CD14-positive monocyte (primary cell): ENCODE measurements at places on chromosomes 7 and 10. TPM values are rescaled to one million over a fixed set of nuclear protein-coding genes. Genes with fewer than 3 reads are reported as not detected.

LIPM gene
- polyA plus RNA-seq, result not detected

MAGI2 gene
- polyA plus RNA-seq, result not detected

GRCh38 chr7:157685430-157686284, 348.9 kb downstream of the DNAJB6 start:
- peaks cover 69% of the 10 kb centered on the region for H3K27me3 ChIP-seq
- H3K4me1 ChIP-seq, result no peaks in the 10 kb centered on the region
- no peaks in the 10 kb centered on the region for H3K36me3 ChIP-seq
- no peak overlapping the region for H3K27ac ChIP-seq
- H3K4me3 ChIP-seq, result no peak overlapping the region

PIP gene
- polyA plus RNA-seq, result not detected

LOXL4 gene
- not detected for polyA plus RNA-seq

- DNase-seq, result no peak
- H3K27me3 ChIP-seq, result no peaks in the 10 kb centered on the region
- peaks cover 33% of the 10 kb centered on the region for H3K36me3 ChIP-seq
- no peak overlapping the region for H3K27ac ChIP-seq
These were observed 45.4 kb downstream of the CPVL start for GRCh38 chr7:29100924-29101323.

DNA sequence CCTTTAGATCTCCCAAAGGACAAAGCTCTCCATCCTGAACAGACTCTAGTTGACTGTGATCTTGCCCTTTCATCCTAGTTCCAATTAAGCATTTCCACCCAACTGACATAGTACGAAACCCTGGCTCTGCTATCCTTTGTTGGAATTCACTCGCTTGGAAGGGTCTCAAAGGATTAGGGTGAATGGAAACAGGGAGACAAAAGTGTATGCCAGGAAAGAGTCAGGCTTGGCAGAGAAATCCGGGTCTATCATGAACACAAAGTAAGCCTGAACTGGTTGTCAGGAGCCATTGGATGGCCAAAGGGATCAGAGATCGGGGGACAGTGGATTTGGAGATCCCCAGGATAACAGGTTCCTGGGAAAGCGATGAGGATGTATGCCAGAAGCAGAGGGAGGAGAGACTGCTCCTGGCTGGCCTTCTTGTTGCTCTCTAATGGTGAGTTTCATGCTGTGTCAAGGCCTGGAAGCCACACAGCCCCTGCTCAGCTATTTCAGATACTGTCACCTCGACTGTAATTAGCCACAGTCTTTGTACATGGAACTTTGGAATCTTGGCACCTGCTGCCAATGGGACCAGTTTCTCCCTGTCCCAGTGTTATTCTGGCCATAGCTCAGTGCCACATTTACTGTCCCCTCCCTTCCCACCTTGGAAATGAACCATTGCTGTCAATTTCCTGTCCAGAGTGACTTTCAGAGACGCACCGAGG, 1168.7 kb upstream of the AUTS2 start:
- no peak overlapping the region for H3K4me3 ChIP-seq
- H3K36me3 ChIP-seq, result no peaks in the 10 kb centered on the region
- H3K27me3 ChIP-seq, result no peaks in the 10 kb centered on the region
- DNase-seq, result no peak
- H3K27ac ChIP-seq, result no peak overlapping the region

- no peaks in the 10 kb centered on the region for H3K36me3 ChIP-seq
- DNase-seq, result no peak
- H3K27ac ChIP-seq, result no peak overlapping the region
- no peak overlapping the region for H3K4me3 ChIP-seq
- H3K4me1 ChIP-seq, result peaks cover 12% of the 10 kb centered on the region
These were observed 4.6 kb downstream of the GNAI1 start for GRCh38 chr7:80139236-80139635.

DNA sequence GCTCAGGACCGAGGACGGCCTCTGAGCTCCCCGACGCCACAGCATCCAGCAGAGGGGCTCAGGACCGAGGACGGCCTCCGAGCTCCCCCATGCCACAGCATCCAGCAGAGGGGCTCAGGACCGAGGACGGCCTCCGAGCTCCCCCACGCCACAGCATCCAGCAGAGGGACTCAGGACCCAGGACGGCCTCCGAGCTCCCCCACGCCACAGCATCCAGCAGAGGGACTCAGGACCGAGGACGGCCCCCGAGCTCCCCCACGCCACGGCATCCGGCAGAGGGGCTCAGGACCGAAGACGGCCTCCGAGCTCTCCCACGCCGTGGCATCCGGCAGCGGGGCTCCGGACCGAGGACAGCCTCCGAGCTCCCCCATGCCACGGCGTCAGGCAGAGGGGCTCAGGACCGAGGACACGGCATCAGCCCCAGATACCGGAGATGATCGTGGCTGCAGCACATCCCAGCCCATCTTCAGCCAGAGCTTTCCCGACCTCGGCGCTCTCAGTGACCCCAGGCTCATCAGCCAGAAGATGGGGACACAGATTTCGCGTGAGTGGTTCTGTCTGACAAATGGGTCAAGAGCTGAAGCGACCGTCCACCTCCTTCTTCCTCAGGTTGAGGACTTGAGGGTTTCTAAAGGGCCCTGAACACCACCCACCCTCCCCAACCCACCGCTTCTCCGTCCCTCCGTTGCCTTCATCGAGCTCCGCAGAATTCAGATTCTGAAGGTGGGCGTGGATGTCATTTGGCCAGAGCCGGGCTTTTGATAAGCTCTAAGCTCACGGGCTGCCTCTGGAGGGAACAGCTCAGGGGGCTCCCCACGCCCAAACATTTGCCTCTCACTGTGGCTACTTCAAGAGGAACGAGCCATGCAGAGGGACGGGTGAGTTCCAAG, 55.8 kb upstream of the DNAAF5 start:
- no peaks in the 10 kb centered on the region for H3K4me1 ChIP-seq
- H3K27me3 ChIP-seq, result no peaks in the 10 kb centered on the region
- DNase-seq, result no peak
- no peak overlapping the region for H3K4me3 ChIP-seq

KLF14 gene
- 0.09 and 0.14 TPM in 2 replicates for polyA plus RNA-seq
